NCI-H69 (cell line): ENCODE measurements at places on chromosomes 1 and 21.

DNA sequence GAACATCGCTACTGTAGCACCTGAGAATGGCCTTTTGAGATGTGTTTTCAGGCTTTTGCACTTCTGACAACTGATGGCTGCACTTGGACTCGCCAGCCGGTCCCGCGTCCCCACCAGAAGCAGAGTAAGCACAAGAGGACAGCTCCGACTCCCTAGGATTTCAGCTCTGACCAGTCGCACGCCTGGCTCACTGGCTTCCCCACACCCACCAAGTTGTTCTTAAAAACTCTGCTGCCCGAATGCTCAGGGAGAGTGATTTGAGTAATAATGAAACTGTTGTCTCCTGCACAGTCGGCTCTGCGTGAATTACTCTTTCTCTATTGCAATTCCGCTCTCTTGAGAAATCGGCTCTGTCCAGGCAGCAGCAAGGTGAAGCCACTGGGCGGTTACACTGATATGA lies 40.2 kb upstream of the NLRP3 start:
- DNase-seq: no peak

DNA sequence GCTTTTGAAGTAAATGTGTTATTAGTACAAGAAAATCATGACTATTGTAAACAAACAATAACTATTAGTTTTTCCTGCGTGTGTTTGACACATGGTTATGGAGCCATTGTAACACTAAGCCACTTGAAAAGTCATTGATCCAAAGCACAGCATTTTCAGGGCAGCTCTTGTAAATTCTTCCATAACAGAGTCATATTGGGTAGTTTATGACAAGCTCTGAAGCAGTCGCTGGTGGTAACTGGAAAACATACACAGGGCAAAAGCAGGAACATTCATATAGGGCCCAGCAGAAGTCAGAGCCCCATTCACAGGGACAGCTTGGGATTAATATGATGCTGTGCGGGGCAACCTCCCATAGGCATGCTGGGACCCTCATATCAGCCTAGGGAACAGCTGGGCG lies 483.2 kb upstream of the PTBP2 start:
- no peak for DNase-seq

DNA sequence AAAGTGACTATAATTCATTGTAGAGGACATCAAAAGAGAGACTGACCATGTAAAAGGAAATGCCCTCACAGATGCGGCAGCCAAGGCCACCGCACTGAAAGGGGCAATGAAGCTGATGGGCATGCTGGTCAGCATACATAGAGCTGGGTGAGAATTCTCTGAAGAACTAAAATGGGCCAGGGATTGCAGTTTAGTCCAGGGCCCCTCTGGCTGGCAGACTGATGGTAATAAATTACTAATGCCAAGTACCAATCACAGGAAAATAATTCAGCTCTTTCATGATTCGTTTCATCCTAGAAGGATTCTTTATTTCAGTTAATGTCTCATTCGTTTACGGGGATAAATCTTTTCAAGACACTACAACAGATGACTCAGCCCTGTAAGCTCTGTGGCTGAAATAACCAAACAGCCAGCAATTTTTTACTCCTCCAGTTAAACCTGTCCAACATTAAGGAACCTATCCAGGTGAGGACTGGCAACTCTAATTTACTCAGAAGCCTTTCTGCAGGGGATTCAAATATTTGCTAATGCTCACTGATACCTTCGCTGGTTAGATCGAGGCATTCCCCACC lies 56.9 kb upstream of the MAP1LC3C start:
- DNase-seq: peak; percentile 60

GRCh38 chr1:153465811-153466636 lies 5.6 kb upstream of the S100A7 start:
- DNase-seq: peak; percentile 39

- DNase-seq: peak; percentile 52
These were observed 227.9 kb downstream of the KCNH1 start for GRCh38 chr1:210905944-210906453.

GRCh38 chr1:228283043-228283371 lies 75.2 kb downstream of the OBSCN start:
- DNase-seq: no peak

DNA sequence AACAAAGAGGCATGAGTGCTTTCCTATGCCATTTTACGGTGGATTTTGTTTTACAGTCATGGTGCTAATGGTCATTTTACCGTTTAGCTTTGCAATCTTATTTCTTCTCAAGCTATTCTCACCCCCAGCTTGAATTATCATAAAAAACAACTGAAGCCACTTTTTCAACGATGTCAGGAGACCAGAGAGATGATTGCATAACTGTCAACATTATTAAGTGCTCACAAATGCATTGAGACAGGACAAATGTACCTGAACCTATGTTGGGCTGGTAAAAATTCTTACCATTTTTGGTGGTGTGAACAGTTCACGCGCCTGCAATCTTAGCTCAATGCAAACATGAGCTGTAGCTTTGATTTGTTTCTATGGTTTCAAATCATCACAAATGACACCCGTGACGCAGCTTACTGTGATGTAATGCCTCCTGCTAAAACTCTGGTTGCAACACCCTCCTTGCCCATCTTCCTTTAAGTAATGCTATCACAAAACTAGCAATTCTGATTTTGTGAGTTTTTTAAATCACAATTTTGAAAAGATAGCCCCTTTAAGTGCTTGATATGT lies 104.4 kb downstream of the UCHL5 start:
- DNase-seq: no peak

DNA sequence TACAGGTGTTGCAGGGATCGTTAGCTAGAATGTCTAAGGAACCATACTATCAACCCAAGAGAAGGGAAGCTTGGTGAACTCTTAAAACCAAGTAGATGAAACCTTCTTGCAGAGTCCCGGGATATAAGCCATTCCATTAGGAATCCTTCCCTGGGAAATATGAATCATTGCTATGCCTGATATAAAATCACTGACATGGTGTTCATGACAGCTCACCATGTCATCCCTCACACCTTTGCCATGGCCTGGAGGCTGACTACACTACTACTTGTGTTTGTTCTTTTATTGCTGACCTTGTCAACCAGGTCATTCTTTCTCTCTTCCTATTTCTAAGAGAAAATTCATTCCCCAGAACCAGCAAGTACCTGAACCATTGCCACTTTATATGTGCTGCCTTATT lies 12.1 kb downstream of the ST6GALNAC3 start:
- DNase-seq: no peak

DNA sequence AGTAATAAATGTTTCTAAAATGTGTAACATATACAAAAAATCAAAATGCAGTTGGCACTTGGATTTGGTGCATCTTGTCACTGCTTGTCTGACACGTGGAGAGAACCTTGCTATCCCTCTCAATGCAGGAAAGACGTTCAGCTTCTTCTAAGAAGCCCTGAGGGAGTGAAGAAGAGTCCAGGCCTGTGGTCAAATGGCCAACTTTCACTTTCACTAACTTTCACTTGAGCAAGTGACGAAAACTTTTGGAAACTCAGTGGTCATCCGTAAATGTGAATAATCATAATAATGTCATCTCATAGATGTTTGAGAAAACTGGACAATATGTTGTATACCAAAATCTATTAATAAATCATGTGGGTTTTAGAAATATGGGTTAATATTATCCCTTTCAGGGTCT lies 61.9 kb downstream of the ERG start:
- no peak for DNase-seq

- no peak for DNase-seq
These were observed 234.4 kb downstream of the KCNT2 start for GRCh38 chr1:196373798-196374197.

- peak; percentile 71 for DNase-seq
These were observed 62.7 kb downstream of the KAZN start for GRCh38 chr1:14661222-14661621.

- no peak for DNase-seq
These were observed 580 bp upstream of the AZIN2 start for GRCh38 chr1:33080373-33080772.

DNA sequence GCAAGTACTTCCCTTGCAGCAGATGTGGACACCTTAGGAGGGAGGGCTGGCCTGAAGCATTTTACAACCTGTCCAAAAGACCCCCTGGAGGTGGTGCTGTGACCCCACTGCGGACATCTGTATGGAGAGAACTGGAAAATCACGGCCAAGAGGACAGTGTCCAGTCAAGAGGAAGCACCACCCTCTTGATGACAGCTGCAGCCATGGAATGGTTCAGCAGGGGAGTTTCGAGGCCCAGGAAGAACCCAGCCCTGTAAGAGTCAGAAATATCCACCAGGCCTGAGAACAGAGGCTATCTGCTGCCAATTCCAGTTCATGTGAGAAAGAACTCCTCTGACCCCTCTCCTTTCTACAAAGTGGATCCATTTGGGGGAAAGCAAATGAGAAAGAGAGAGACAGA lies 126.8 kb downstream of the PLXNA2 start:
- no peak for DNase-seq

DNA sequence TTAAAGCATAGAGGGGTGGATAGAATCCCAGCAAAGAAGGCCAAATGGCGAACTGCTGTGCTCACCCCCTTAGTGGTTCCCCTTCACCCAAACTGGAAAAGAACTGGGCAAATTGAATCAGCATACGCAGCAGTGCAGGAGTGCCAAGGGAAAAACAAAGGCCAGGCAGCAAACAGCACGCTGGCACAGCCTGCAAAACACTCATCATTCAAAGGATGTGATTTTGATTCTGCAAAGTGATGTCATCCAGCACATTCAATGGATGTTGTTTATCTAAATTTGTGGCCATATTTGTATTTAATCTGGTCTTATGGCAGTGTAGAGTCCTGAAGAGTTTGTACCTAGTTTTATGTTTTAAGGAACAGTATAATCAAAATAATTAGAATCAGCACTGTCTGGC lies 71.8 kb upstream of the ECE1 start:
- no peak for DNase-seq

DNA sequence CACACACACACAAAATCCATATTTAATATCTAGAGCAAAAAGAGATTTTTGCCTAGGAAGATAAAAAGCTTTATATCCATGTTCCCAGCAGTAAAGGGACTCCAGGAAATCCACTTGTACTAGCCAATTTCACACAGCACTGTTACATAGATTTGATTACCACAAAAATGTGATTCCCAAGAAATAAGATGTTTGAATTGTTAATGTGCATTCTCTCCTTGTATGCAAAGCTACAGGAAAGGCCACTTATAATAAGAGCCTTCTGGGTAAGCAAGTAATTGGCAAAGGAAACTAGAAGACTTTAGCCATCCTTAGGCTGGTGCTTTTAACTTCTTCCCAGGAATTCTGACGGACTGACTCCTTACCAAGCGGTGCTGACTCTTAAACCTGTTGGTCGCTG lies 89.3 kb downstream of the LBR start:
- no peak for DNase-seq

GRCh38 chr1:48701445-48701844 lies 75.2 kb downstream of the BEND5 start:
- DNase-seq: no peak

- DNase-seq: peak; percentile 8
These were observed 60.0 kb upstream of the HMCN1 start for GRCh38 chr1:185674201-185674600.

DNA sequence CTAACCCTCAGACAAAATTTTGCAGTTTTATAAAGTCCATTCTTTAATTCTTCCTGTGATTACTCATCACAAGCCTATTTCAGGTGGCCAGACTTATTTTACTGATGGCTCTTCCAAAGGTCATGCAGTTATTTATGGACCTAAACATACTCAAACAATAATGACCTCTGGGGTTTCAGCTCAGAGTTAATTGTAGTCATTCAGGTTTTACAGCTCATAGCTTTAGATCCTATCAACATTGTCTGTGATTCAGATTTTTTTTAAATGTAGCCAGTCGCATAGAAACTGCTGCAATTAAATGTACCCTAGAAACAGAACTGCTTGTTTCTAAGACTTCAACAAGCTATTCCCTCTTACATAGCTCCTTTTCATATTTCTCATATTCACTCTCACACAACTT lies 270.8 kb downstream of the COL11A1 start:
- DNase-seq: peak; percentile 14

DNA sequence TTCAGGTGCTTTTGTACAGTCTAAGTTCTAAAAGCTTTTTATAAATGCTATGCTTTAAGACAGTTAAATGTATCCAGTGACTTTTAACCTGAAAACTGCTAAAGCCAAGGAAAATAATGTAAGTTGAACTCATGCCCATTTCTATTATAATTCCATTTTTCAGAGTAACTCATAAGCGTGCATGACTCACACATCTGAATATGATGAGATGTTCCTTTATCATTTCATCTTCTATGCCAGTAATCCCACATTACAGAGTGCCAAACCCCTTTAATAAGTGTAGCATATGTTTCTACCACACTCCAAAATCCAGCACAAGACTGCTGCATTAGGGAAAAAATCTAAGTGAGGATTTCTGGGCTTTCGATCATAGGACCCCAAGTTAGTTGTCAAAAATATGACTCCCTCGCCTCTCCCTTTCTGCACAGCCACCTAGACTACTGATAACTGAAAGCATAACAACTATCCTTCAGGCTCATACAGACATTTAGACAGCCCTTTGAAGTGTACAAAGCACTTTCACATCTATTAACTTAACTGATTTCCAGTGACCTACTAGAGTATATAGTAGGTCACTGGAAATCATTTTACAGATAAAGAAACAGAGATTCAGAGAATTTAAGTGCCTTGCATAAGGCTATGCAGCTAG lies 45.3 kb downstream of the JAK1 start:
- no peak for DNase-seq

GRCh38 chr1:66282891-66283621 lies 250.9 kb upstream of the SGIP1 start:
- no peak for DNase-seq

GRCh38 chr1:35173491-35173890 lies 19.5 kb downstream of the SFPQ start:
- no peak for DNase-seq
